ENCODE measurements at places on chromosomes 12 and 14. TPM values are rescaled to one million over a fixed set of nuclear protein-coding genes. Genes with fewer than 3 reads are reported as not detected.

- DNase-seq, result peak; percentile 9
Observed at GRCh38 chr14:20956376-20956976, 1.2 kb downstream of the RNASE2 start.

DNA sequence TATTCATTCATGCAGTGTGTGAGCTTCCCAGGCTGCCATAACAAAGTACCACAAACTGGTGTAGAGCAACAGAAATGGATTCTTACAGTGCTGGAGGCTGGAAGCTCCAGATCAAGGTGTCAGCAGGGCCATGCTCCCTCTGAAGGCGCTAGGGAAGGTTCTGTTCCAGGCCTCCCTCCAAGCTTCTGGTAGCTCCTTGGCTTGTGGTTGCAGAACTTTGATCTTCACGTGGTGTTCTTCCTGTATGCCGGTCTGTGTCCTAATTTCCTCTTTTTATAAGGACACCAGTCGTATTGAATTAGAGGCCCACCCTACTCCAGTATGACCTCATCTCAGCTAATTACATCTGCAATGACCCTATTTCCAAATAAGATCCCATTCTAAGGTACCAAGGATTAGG, 3.1 kb downstream of the OTUB2 start:
- DNase-seq, result no peak

LRP1-AS gene
- total RNA-seq, result not detected

GRCh38 chr14:103221781-103222358, 98.6 kb downstream of the TNFAIP2 start:
- DNase-seq, result no peak

All from activated CD4-positive, alpha-beta T cell treated with anti-CD3 and anti-CD28 coated beads, Interleukin-2, amount 10 ng/mL, durations not matched to agents 7 days and 5 days (primary cell).